ENCODE measurements at places on chromosomes 11 and 22.

DNA sequence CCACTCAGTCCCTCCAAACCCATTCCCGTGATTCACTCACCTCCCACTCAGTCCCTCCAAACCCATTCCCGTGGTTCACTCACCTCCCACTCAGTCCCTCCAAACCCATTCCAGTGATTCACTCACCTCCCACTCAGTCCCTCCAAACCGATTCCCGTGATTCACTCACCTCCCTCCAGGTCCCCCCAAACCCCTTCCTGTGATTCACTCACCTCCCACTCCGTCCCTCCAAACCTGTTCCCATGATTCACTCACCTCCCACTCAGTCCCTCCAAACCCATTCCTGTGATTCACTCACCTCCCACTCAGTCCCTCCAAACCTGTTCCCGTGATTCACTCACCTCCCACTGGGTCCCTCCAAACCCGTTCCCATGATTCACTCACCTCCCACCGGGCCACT is 639.6 kb downstream of the BRD1 start:
- DNase-seq = no peak

- no peak for DNase-seq
Observed at GRCh38 chr11:46045811-46046210, 75.4 kb downstream of the PHF21A start.

DNA sequence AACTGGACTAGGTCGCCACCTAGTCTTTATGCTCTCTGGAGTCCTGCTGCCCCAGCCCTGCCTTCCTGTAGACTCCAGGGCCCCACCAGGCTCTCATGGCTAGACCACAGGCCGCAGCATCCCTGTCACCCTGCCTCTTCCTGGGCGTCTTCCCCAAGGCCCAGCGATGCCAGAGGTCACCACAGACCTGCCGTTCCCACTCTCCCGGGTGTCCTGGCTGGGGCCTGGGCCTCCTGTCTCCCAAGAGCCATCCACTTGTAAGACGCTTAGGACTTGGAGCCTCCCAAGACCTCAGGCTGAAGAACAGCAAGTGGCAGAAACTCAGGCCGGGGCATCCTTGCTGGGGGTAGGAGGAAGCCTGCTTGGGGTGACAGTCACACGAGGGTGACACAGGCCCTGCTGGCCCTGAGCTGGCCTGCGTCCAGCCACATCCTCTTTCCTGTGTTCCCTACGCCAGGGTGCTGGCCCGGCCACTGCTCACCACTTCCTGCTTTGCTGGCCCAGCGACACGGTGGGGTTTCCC is 2.0 kb upstream of the TCIRG1 start:
- DNase-seq = no peak

DNA sequence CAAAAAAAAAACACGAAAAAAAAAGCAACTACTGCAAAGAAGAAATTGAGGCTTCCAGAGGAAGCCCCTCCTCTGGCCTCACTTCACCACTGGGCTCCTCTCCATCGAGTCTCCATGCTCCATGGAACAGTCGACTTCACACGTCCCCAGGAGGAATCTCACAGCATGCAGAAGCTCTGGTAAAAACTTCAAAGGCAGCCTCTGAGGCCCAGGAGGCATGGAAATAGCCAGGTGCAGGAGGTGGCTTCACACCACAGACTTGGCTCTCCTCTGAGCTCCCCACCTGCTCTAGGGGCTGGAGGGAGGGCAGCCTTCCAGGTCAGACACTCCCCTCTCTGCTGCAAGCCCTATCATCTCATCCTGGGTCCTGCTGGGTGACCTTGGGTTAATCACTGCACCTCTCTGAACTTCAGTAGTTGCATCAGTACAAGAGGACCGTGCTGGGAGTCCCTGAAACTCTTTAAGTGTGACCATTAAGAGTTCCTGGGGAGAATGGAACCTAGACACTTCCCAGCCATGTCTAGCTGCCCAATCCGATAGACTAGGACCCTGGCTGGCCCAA is 8.2 kb downstream of the PDE2A start:
- no peak for DNase-seq

- DNase-seq = no peak
Observed at GRCh38 chr22:24578355-24579257, 14.3 kb downstream of the LRRC75B start.

- no peak for DNase-seq
Observed at GRCh38 chr22:24772493-24773220, 1.9 kb downstream of the PIWIL3 start.

GRCh38 chr11:100855466-100856067 is 168.5 kb downstream of the ARHGAP42 start:
- no peak for DNase-seq

- DNase-seq = peak; percentile 3
Observed at GRCh38 chr11:118841469-118842242, 42.0 kb upstream of the CXCR5 start.

- DNase-seq = no peak
Observed at GRCh38 chr11:64877390-64878222, 815 bp downstream of the EHD1 start.

Measured in activated CD8-positive, alpha-beta memory T cell treated with anti-CD3 and anti-CD28 coated beads for 4 hours (primary cell).